ENCODE measurements at places on chromosomes 13 and 19.

- no peak for DNase-seq
These were observed 66.9 kb upstream of the DIAPH3 start for GRCh38 chr13:60230593-60230992.

- no peak for DNase-seq
These were observed 33.5 kb downstream of the FAM216B start for GRCh38 chr13:42814868-42815267.

DNA sequence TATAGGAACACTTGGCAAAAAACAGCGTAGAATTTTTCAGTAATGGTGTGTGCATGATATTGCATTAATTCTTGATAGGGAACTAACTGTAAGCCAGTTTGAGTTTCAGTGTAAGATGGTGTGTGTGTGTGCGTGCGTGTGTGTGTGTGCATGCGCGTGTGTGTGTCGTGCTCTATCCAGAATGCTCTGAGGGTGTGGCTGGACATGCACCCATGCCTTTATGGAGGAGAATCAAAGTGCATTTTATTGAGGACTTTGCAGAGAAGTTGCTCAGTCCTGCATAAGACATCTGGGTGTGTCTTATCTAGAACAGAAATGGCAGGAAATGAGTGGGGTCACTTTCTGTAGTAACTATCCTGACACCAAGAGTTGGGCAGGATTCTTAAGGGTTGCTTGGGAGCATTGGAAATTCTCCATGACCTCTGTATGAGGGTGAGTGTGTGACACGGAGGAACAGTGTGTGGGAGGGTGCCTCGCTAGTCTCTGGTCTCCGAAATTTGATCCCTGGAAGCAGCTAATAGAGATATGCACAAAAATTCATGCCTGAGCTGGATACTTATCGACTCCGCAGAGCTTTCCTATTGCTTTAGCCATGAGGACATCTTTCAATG lies 252.2 kb downstream of the TSHZ3 start:
- no peak for DNase-seq

DNA sequence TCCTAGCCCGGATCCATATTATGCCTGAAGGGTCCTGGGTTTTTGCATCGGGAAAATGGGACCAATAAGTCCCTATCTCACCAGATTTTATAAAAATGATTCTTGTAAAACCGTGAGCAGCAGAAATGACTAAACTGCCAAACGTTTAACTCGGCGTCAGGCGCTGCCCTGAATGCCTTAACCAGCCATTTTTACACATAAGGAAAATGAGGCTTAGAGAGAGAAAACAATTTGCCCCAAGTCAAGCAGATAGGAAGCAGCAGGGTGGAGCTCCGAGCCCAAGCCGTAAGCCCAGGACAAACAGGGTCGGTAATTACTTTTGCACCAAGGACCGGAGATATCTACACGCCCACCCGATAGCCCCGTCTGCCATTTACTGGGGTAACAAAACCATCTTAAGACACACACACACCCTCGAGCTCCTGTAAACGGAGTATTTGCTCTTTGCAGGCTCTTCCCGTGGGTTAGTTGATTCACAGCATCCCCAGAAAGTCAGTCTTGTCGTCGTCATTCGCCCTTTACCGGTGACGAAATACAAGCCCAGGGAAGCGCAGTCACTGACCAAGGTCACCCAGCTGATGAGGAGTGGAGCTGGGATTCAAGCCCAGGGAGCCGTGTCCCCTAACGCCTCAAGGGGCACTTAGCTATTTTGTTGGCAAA lies 16.0 kb upstream of the MRI1 start:
- DNase-seq: peak; percentile 21

DNA sequence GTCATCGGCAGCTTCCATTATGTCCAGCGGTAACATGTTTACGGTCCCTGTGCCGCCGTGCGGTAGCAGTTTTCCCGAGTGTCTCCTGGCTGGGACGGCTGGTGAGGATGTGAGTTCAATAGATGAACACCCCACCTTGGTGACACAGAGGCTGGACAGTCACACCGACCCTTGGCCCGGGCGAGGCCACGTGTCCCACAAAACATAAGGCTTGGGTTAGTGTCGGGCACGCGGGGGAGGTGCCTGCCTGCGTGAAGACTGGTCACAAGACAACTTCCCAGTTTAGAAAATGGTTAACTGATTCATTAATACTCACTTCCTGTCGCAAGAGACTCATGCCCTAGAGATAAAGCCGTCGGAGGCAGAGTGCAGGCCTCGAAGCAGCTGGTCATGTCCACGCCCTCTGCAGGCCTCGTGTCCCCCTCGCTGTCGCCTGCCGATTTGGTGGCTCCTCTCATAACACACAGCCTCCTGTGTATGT lies 17.2 kb downstream of the RASA3 start:
- no peak for DNase-seq

DNA sequence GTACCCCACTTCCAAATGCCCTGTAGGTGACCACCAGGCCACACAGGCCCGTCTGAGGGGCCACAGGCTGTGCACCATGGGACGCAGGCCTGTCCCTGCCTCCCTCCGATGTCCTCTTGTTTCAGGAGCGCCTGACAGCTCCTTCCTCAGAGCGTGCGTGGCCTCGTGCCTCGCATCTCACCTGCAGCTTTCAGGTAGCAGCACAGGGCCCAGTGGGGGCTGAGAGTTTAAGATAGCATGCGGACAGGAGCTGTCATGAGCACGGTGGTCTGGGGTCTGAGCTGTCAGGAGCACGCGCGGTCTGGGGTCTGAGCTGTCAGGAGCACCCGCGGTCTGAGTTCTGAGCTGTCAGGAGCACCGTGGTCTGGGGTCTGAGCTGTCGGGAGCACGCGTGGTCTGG lies 40.1 kb downstream of the GAS6 start:
- DNase-seq: no peak

- no peak for DNase-seq
These were observed 1.4 kb downstream of the WDFY2 start for GRCh38 chr13:51585696-51586095.

- DNase-seq: no peak
These were observed 696.6 kb downstream of the LIG4 start for GRCh38 chr13:107518780-107519179.

- no peak for DNase-seq
These were observed 1590.4 kb downstream of the SLITRK1 start for GRCh38 chr13:82291852-82292251.

GRCh38 chr13:99057310-99057975 lies 79.6 kb upstream of the DOCK9 start:
- no peak for DNase-seq

GRCh38 chr19:36255316-36255715 lies 40.4 kb downstream of the ZNF146 start:
- DNase-seq: no peak

- DNase-seq: peak; percentile 93
These were observed 603 bp downstream of the RFX1 start for GRCh38 chr19:14005349-14006084.

DNA sequence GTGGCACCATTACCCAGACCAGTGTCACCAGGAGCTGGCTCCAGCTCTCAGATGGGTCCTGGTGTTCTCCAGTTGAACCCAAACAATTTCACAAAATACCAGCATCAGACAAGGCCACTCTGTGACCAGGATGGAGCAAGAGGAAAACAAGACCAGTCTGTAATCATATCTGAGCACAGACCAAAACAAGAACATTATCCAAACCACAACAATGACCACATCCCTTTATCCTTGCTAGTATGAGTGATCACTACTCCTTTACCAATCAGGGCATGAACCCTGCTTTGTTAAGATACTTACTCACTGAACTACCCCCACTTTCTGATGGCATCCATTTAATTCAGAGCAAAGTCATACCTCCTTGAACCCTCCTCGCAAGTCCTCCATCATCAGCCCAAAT lies 145.9 kb downstream of the NUFIP1 start:
- no peak for DNase-seq

GRCh38 chr19:7622933-7623685 lies 6.2 kb downstream of the XAB2 start:
- DNase-seq: no peak

DNA sequence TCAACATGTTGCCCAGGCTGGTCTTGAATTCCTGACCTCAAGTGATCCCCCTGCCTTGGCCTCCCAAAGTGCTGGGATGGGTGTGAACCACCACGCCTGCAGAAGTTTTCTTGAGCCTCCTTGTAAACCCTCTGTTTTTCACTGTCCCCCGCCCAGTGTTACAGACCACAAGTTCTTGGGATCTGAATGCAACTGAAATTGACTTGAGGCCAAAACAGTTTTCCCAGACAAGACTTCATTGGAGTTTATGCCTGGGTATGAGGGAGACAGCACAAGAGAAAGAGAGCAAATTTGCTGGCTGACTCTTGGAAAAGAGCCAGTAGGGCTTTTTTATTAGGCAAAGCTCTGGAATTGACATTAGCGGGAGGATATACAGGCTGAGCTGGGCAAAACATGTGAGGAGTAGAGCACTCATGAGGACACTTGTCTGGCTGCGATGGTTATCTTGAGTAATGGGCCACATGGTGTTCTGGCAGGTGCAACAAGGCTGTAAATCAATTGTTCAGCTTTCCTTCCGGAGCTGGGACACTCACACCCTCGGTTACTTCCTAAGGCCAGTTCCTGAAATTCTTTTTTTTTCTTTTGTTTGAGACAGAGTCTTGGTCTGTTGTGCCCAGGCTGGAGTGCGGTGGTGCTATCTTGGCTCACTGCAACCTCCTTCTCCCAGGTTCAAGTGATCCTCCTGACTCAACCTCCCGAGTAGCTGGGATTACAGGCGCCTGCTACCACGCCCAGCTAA lies 12.7 kb upstream of the HNRNPL start:
- DNase-seq: no peak

DNA sequence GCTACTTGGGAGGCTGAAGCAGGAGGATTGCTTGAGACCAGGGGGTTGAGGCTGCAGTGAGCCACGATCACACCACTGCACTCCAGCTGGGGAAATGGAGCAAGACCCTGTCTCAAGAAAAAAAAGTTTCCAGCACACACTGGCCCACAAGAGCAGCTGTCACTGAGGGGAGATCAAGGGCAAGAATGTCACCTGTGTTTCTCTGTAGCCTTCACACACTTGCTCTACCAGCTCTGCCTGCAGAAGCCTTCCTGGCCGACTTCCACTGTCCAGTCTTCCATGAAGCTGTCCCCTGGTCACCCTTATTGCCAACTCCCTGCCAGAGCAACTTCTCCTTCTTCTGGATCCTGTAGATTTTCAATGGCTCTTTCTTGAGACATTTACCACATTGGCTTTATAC lies 158.0 kb downstream of the KCTD15 start:
- no peak for DNase-seq

GRCh38 chr13:109476001-109476400 lies 310.4 kb downstream of the IRS2 start:
- DNase-seq: no peak

GRCh38 chr19:30448386-30449077 lies 76.3 kb downstream of the ZNF536 start:
- no peak for DNase-seq

GRCh38 chr13:75442736-75443234 lies 39.2 kb downstream of the TBC1D4 start:
- DNase-seq: no peak
